SK-N-SH (cell line): ENCODE measurements at places on chromosomes 1 and 21. TPM values are rescaled to one million over a fixed set of nuclear protein-coding genes. Genes with fewer than 3 reads are reported as not detected.
A peak's percentile ranks its signal among the peaks of the same experiment; 100 is the strongest.

Gene TCHHL1
- polyA plus RNA-seq, result not detected in 2 replicates

Gene TTC39A
- polyA plus RNA-seq, result 0.97 and 1.3 TPM in 2 replicates

Gene SDC3
- polyA plus RNA-seq, result 16.2 and 18.8 TPM in 2 replicates

Gene CMPK1
- 17.5 and 25.1 TPM in 2 replicates for polyA plus RNA-seq

Gene CCDC30
- 0.94 and 1.4 TPM in 2 replicates for polyA plus RNA-seq

DNA sequence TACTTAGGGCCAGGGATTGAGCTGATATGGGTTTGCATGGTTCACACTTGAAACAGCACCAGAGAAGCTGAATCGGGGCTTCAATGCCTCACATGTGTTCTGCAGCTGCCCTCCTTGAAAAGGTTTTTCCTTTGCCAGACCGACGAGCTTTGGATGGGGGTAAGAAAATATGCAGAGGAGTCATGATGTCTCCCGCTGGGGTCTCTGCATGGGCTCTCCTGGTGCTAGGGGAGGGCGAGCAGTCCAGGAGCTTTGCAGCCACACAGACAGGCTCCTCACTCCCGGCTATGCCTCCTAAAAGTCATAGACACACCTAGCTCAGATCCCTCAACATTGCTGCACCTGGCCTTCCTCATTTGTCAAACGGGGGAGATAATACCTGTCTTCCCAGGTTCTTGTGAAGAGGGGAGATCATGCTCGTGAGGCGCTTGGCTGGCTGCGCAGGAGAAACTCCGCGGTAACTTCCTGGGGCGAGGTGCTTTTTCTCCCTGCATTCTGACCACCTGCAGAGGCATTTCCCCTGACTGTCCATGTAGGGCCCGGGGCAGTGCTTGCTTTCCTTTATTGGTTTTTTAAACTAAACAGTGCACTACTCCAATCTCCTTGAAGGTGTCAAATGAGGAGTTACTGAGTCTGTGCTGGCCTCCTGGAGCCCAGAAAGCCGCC lies 112.4 kb downstream of the PLXNA2 start:
- no peak for DNase-seq

- no peak for DNase-seq
Measured at GRCh38 chr1:48617252-48617651, 145.2 kb upstream of the SPATA6 start.

DNA sequence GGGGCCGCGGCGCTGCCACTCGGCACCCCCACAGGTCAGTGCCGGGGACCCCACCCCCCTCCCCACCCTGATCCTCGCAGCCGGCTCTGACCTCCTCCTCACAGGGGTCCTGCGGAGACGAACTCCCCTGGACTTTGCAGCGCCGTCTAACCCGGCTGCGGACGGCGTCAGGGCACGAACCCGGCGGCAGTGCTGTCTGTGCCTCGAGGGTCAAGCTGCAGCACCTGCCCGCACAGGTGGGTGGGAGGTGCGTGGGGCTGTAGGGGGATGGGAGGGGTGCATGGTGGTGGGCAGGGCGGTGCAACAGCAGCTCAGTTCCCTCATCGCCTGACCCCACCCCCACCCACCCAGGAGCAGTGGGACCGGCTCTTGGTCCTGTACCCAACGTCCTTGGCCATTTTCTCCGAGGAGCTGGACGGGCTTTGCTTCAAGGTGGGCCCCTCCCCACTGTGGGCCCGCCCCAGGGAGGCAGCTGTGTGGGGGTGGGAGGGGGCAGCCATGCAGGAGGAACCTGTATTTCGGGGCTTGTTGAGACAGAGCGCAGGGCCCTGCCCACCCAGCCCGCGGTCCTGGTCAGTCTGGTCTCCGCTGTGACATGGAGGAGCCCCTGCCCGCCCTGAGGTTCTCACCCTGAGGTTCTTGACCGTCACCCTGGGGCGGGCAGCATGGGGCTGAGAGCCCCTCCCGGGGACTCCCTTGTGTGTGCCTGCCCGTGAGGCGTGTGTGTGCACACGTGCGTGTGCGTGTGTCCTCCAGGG lies 4.9 kb downstream of the PLEKHN1 start:
- DNase-seq, result no peak

GRCh38 chr21:26732432-26733221 lies 112.6 kb downstream of the ADAMTS1 start:
- peak; percentile 14 for DNase-seq

DNA sequence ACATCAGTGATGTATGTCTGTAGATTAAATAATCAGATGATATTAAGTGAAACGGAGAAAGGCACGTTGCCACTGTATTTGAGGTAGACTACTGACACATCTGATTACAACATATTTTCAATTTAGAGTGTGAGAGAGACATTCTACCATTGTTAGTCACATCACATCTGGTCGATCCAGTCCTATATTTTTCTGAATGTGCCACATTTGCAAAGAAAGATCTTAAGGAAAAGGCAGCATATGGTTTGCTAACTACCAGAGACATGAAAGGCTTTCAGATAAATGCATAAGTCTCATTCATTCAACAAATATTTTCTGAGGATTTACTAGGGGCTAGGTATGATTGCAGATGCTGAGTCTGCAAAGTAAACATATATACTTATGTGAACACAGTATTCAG lies 114.3 kb upstream of the RUNX1 start:
- DNase-seq, result no peak

- DNase-seq, result peak; percentile 51
Measured at GRCh38 chr1:74504933-74505512, 7.4 kb downstream of the LRRC53 start.

DNA sequence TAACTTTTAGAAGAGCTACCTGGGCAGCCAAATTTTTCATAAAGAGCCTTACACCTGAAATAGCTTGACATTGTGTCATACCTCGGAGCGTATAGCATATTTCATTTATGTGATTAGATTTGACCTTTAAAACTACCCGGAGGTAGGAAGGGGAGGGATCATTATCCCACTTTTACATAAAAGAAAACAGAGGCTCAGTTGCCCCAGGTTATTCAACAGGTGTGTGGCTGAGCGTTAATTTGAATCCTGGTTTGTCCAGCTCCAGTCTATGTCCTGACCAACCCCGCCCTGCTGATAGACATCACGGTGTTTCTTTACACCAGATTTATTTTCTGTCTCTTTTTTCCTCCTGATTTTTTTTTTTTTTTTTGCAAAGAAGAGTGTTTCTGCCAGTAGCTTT lies 39.7 kb downstream of the PBX1 start:
- DNase-seq, result no peak

DNA sequence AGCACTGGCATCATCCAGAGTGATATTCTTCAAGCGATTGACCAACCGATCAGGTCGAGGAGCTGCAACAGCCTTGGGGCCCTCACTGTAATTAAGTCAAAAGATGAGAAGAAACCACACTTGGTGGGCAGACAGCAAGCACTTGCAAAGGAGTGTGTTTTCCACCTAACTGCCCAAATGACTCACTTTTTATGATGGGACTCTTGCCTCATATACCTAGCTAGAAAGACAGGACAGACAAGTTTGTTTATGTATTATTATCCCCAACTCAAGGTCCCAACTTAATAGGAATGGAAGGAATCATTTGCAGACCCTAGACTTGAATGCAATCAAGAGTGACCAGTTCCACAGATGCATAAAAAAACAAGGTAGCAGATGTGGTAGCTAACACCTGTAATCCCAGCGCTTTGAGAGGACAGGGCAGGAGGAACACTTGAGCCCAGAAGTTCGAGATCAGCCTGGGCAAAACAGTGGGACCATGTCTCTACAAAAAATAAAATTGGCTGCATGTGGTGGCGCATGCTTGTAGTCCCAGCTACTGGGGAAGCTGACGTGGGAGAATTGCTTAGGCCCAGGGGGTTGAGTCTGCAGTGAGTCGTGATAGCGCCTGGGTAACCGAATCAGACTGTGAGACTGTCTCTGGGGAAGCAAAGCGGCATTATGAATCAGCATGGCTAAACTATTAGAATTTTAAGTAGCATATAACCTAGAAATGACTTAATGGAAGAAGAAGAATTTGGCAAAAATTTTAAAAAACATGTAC lies 2.3 kb upstream of the NRAS start:
- no peak for DNase-seq

DNA sequence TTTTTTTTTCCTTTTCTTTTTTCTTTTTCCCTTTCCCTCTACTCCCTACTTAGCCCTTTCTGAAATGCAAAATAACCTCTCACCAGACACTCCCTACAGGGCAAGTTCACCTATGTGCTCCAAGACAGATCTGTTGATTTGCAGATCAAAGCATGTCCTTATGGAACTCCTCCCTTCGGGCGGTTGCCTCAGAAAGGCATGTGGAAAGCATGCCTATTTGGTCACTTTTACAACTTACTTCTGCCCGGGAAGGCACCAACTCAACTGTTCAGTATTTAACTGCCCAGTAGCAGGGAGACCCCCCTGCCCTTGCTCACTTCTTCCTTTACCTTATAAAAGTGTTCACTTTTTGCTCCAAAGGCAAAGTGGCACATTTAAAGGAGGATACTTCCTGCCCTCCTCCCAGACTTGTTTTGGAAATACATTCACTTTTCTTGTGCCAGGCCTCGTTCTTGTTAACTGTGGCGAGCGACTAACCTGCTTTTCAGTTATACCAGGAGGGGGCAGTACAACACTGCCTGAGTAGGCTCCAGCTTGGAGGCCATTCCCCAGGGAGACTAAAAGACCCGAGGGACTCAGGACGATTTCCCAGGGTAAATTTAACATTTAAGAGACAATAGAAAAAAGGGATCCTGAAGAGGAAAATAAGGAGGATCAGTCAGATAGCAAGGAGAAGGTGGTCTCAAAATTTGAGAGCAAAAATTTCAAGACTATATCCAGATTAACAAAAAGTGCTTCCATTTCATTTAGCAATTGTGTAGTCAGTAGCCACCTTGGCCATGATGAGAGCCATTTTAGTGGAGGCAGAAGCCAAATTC lies 12.3 kb upstream of the SLAMF7 start:
- peak; percentile 40 for DNase-seq
